CD4-positive, alpha-beta T cell treated with Interleukin-12 subunit alpha and Interleukin-12 subunit beta, for 1 hour (primary cell): ENCODE measurements at places on chromosomes 13 and 19.

GRCh38 chr13:101811284-101811839, 358.9 kb downstream of the ITGBL1 start:
- DNase-seq = no peak

GRCh38 chr13:82772816-82773215, 1109.5 kb downstream of the SLITRK1 start:
- no peak for DNase-seq

- no peak for DNase-seq
These were observed 19.6 kb downstream of the AP2A1 start for GRCh38 chr19:49786376-49786820.

DNA sequence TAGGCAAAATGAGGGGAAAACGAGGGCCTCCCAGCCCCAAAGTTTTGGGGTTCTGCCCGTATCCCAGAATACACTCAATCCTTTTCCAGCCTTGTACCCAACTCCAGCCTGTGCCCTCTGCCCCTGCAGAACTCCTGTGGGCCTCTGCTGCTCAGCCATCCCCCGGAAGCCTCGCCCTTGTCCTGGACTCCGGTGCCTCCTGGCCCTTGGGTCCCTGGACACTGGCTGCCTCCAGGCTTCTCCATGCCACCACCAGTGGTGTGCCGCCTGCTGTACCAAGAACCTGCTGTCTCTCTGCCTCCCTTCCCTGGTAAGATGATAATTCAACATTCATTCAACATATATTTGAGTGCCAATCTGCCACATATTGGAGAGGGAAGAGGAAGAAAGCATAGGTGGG, 3.8 kb downstream of the DMRTC2 start:
- no peak for DNase-seq

- DNase-seq = no peak
These were observed 4.3 kb upstream of the FBXO17 start for GRCh38 chr19:38979812-38980211.

GRCh38 chr13:78370231-78370630, 233.1 kb downstream of the POU4F1 start:
- no peak for DNase-seq

- DNase-seq = peak; percentile 84
These were observed 18.5 kb downstream of the SLC27A1 start for GRCh38 chr19:17488593-17489391.

- DNase-seq = peak; percentile 91
These were observed 4.8 kb downstream of the EMP3 start for GRCh38 chr19:48330012-48330681.

- DNase-seq = peak; percentile 83
These were observed 16.4 kb upstream of the CYP2B6 start for GRCh38 chr19:40974633-40975037.

GRCh38 chr19:29928831-29929230, 13.2 kb upstream of the URI1 start:
- no peak for DNase-seq

DNA sequence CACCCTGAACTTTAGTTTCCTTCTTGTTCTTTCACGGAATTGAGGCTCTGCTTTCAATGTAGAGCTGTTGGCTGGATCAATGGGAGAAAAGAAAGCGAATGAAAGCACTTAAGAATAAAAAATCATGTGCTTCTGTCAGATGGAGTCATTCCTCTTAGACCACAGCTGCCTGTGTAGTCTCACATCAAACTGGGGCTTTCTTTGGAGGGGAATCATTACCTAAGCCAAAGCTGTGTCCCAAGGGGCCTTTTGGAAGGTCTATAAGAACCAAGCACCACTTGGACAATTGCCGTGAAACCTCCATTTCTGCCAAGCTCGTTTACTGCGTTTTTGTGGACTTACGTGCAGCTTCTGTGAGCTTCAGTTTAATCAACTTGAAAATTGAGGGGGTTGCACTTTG, 44.2 kb upstream of the RNF113B start:
- DNase-seq = no peak

- no peak for DNase-seq
These were observed 820.6 kb upstream of the PCDH9 start for GRCh38 chr13:68050761-68051160.

- DNase-seq = no peak
These were observed 958.2 kb downstream of the DIAPH3 start for GRCh38 chr13:59205501-59205900.

DNA sequence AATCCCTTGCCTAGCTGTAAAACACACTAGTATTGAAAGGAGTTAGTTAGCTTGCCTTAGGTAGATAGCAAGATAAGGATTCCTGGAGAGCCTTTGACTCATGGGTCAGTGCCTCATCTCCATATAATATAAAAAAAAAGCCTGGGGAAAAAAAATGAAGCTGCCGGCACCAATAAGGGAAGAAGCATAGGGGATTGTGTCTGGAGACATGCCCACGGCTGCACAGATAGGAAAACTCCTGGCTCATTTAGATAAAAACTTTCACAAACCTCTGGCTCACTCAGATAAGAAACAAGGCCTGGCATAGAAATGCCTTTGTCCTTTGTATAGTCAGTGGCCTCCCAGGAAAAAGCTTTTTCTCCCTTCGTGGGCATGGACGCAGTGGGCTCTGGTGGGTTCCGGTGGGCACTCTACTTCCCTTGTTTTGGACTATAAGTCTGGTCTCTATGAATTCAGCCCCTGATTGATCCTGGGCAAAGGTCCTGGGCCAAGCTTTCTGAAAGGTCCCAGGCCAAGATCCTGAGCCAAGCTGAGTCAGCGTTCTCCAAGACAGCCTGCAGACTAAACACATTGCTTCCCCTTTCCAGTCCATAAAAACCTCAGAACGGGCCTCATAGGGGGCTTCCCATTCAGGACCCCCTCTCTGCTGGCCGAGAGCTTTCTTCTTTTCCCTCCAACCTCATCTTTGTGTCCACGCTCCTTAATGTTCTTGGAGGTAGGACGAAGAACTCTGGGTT, 4.9 kb upstream of the OR7A17 start:
- no peak for DNase-seq

DNA sequence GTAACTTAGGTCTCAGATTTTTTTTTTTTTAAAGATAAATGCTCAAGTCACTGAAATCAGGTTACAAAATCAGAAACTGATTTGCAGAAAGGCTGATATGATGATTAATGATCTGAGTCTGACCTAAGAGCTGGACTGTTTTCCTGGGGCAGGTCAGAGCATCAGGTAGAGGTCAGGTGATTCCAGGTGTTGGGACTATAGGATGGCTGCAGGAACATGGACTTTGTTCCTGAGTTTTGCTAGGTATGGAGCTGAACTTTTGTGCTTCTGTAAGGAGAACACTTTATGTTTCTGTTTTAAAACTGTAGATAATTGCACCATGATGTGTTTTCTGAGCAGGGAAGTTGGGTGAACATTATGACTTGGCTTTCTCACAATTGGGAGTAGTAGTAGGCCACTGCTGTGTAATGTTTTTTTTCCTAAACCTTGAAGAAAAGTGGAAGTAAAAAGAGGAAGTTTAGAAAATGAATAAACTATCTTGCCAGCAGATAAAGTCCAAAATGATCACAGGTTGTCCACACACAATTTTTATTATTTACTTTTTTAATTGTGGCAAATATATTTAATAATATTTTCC, 297.2 kb downstream of the DCT start:
- no peak for DNase-seq

DNA sequence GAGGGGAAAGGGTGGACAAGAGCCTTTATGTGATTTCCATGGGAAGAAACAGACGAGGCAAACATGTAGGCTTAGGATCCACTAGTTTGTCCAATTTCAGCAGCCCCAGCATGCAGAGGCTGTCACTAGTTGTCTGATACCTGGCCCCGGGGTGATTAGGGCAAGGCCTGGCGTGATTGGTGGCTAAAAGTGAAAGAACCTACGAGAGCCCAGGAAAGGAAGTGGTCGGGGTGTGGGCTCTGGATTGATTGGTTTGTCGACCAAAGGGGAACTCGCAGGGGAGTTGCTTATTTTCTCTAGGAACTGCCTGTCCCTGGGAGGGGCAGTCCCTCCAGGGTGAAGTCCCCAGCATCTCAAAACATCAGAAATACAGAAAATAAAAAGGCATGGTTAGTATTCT, 64.2 kb upstream of the UQCRFS1 start:
- DNase-seq = peak; percentile 75

DNA sequence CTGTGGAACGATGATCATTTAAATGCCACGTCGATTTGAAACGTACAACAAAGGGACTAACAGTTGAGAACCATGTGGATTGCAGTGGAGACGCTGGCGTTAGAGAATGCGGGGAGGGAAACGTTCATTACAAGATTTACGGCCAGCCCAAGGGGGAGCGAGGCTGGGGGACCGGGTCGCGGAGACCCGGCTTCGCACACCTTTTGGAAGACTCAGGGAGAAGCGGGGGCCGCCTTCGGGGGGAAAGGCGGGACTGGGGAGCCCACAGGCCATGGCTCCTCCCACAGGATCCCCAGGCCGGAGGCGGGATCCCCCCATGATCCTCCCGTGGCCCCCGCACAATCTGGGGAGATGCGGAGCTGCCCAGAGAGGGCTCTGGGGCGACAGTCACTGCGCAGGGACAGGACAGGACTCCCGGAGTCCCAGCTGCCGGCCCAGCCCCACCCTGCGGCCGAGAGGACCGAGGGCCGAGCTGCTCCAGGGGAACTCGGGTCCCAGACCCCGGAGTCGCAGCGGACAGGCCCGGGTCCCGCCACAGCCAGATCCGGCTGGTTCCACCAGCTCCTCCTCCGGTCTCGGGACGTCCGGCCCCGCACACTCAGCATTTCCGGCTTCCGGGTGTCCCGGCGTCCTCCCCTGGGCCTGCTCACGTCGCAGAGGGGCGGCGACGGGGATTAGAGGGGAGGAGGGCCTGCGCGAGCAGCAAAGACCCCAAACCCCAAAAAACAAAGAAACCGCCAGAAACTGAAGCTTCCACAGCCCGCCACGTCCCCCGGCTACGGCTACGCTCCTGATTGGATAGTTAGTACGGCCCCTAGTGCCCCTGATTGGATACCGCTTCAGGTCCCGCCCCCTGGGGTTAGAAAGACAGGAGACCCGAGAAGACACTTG, 21.1 kb upstream of the OR10H1 start:
- DNase-seq = peak; percentile 96

DNA sequence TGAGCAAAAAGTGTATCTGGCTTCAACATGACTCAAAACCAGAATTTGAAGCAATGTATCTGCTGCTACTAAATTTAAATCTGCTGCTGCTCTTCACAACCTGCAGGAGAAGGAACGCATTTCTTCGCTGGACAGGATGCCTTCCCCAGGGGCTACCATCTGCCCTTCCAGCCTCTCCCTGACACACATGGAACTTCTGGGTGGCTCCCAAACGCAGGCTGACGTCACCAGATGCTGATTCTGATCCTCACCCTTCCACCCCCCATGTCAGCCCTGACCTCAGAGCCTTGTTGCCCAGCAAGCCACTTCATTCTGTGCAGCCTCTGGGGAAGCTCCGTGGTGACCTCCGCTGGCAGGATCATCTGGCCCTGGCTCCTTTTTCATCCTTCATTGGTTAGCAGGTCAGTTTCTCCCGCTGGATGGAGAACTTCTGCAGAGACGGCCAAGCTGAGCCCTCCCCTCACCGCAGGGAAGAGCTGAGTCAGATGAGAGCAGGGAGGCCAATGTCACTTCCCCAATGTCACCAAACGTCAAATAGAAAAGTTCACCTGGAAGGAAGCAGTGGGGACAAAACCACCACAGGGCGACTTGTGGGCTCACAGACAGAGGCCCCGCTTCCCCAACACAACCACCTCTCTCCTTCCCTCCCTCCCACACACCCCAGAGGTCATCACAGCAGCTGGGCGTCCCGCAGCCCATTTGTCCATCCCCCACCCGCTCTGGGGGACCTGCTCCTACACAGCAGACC, 14.0 kb upstream of the RAB20 start:
- DNase-seq = no peak

- peak; percentile 79 for DNase-seq
These were observed 170.0 kb downstream of the KDM4B start for GRCh38 chr19:5138606-5139582.

GRCh38 chr13:44218501-44219240, 155.0 kb upstream of the SERP2 start:
- DNase-seq = no peak

GRCh38 chr19:47110521-47111005, 3.0 kb downstream of the ZC3H4 start:
- peak; percentile 63 for DNase-seq

GRCh38 chr19:16380314-16380695, 55.7 kb downstream of the KLF2 start:
- DNase-seq = no peak

GRCh38 chr19:2648528-2648937, 54.0 kb downstream of the GNG7 start:
- DNase-seq = peak; percentile 76

- no peak for DNase-seq
These were observed 56.5 kb downstream of the KCTD12 start for GRCh38 chr13:76829572-76830327.

- DNase-seq = no peak
These were observed 5.0 kb upstream of the BICRA start for GRCh38 chr19:47603706-47604565.

GRCh38 chr19:38049105-38049649, 142.2 kb downstream of the SIPA1L3 start:
- DNase-seq = peak; percentile 77

DNA sequence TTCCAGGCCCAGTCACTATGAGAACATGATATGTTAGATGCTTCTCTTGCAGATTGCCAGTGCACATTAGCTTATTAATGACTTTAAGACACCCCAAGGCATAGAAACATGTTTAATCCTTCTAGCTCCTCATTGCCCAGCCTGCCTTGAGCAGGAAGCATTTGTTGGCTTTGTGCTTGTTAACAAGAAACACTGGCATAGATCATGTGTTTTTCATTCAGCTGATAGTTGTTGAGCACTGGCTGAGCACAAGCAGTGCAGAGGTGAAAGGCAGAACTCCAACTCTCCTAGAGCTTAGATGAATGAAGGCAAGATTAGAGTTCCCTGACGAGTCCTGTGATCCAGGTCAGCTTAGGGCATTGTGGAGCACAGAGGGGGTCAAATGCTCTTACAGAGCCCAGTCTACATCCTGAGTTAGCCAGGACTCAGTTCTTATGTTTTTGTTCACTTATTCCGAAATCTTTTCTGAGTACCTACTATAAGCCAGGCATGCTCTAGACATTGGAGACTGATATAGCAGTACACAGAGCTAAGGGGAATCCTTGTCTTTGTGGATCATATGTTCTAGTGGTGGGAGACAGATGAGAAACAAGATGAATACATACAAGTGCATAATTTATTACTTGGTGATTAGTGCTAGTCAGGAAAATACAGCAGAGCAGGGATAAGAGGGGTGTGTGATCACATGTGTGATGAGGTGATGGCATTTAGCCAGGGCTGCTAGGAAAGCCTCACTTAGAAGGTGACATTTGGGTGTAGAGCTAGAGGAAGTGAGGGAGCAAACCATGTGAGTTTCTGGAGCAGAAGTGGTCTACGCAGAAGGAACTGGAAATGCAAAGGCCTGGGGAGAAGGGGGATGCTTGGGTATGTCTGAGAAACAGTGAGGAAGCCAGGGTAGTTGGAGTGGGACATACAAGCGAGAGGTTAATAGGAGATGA, 101.2 kb downstream of the WASF3 start:
- DNase-seq = no peak
